Calu3 (cell line): ENCODE measurements at places on chromosomes 1 and 21. TPM values are rescaled to one million over a fixed set of nuclear protein-coding genes. Genes with fewer than 3 reads are reported as not detected.

TMEM61 gene
- total RNA-seq: 0.45 TPM in 1 of 2 replicates, not detected in the other

HPDL gene
- total RNA-seq: 8.4 and 9.7 TPM in 2 replicates

DNAJB4 gene
- 15.0 and 23.0 TPM in 2 replicates for total RNA-seq

CBR3 gene
- 2.8 and 3.1 TPM in 2 replicates for total RNA-seq

DNA sequence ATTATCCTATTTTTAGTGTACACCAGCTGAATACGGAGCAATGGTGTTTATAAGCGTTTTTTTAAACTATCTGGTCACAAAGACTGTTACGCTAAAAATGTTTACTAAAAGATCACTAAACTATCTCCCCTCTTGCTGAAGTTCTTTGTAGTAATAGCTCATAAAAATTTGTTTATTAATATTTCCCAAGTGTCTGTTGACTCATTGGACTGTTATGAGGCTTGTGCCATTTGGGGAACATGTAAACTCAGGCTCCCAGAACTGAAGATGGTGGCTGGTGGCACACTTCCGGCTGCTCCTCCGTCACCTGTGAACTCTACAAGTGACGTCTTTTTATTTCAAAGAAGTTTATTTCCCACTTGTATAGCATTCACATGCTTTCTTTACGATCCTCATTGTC lies 46.3 kb downstream of the AIDA start:
- DNase-seq: no peak

GRCh38 chr1:53478502-53478818 lies 19.3 kb downstream of the DMRTB1 start:
- no peak for DNase-seq

- no peak for DNase-seq
These were observed 19.5 kb downstream of the SUSD4 start for GRCh38 chr1:223344491-223344890.
